Mesangial cell (primary cell): ENCODE measurements at places on chromosomes 6 and 20. TPM values are rescaled to one million over a fixed set of nuclear protein-coding genes. Genes with fewer than 3 reads are reported as not detected.

The SH3BGRL2 gene
- 6.7 and 7.0 TPM in 2 replicates for total RNA-seq

The GRIK2 gene
- total RNA-seq = 1.0 and 1.1 TPM in 2 replicates

The MAPK14 gene
- 31.7 and 33.4 TPM in 2 replicates for total RNA-seq

The CPNE5 gene
- total RNA-seq = under 0.01 and 0.13 TPM in 2 replicates

The LY6G6D gene
- not detected in 2 replicates for total RNA-seq

The HEY2 gene
- 0.16 and 0.51 TPM in 2 replicates for total RNA-seq

The ZNF165 gene
- total RNA-seq = 0.89 and 1.1 TPM in 2 replicates

The LY86 gene
- total RNA-seq = not detected in 2 replicates

The GPX5 gene
- total RNA-seq = not detected in 2 replicates

The RIPOR3 gene
- 0.33 and 0.63 TPM in 2 replicates for total RNA-seq

The OR2B6 gene
- not detected in 2 replicates for total RNA-seq

The PKIB gene
- total RNA-seq = 15.2 and 18.0 TPM in 2 replicates

The NANP gene
- total RNA-seq = 3.7 and 5.4 TPM in 2 replicates

The SCUBE3 gene
- total RNA-seq = 2.3 and 3.4 TPM in 2 replicates

The ABCF1 gene
- total RNA-seq = 32.1 and 37.8 TPM in 2 replicates

The PTGIS gene
- 0.98 and 8.9 TPM in 2 replicates for total RNA-seq

The LTB gene
- total RNA-seq = 1.3 and 2.0 TPM in 2 replicates

The LY6G5C gene
- 0.65 TPM in 1 of 2 replicates, not detected in the other for total RNA-seq
